ENCODE measurements at places on chromosomes 12 and 14.

GRCh38 chr14:54902143-54902520 is 494 bp downstream of the GCH1 start:
- peak; percentile 75 for DNase-seq

DNA sequence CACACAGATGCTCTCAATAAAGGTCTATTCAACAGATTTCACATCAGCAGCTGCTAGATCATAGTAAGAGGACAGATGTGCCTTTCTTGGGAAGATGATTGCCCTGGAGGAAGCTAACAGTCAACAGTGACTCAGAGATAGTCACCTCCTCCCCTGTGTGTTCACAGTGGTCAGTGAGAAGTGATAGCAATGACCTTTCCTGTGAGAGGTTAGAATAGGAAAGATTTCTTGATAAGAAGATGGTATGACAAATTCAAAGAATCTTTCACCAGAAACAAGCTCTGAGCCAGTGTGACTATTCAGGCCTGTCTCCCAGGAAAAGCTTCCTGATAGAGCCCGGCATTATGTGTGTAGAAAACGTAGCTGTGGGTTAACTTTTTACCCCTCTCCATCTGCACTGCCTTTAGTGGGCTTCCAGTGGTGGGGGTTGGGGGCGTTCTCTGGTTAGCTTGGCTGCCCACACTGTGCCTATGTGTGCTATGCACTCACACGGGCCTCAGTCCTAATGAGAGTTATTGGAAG is 66.4 kb upstream of the ARHGAP5 start:
- DNase-seq = no peak

GRCh38 chr12:66449531-66449930 is 147.2 kb downstream of the HELB start:
- DNase-seq = no peak

DNA sequence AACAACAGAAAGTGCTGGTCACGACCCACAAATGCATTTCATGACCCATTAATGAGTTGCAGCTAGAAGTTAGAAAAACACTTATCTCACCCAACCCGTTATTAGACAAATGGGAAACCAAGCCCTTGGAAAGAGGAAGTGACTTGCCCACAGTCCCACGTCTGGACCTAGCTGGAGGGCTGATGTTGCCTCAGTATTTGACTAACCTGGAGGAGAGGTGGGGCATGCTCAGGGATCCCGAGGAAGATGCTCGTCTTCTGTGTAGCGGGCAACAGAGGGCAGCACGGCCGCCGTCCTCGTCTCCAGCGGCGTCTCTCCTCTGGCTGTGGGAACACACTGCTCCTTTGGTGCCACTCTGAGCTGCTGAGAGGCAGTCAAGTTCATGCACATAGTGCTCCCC is 12.7 kb downstream of the CCND2 start:
- DNase-seq = no peak

- no peak for DNase-seq
Observed at GRCh38 chr12:116647813-116648212, 88.6 kb downstream of the MAP1LC3B2 start.

DNA sequence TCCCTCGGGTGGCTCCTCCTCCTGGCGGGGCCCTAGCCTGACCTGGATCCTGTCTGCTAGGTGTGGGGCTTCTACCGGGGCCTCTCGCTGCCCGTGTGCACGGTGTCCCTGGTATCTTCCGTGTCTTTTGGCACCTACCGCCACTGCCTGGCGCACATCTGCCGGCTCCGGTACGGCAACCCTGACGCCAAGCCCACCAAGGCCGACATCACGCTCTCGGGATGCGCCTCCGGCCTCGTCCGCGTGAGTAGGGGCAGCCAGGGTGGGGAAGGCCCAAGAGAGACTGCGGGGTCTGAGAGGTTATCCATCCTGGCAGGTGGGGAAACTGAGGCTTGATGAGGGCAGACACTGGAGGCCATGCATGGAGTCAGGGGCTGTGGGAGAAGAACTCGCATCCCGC is 4.0 kb downstream of the SLC25A47 start:
- DNase-seq = no peak

DNA sequence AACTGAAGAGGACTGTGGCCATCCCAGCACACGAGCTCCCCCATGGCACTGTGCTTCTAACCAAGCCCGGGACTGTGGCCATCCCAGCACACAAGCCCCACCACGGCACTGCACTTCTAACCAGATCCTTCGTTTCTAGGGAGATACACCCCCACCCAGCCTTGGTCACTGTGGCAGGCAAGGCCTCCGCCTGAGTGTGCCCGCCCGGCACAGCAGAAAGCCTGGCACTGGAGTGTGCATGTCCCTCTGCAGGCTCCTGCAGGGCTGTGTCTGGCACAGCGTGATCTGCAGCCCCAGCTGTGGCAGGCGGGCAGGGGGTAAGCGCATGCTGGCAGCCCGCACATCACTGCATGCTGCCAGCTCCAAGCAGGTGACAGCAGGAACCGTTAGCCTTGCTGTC is 49.8 kb downstream of the CCDC85C start:
- DNase-seq = no peak

GRCh38 chr14:44609201-44609600 is 102.1 kb upstream of the FSCB start:
- DNase-seq = no peak

GRCh38 chr14:46989566-46989965 is 338.0 kb upstream of the RPL10L start:
- DNase-seq = no peak

- no peak for DNase-seq
Observed at GRCh38 chr12:19129122-19129485, 429 bp upstream of the PLEKHA5 start.

- DNase-seq = no peak
Observed at GRCh38 chr14:61296719-61297502, 15.8 kb upstream of the TMEM30B start.

GRCh38 chr12:131229426-131230339 is 276.0 kb downstream of the ADGRD1 start:
- no peak for DNase-seq

GRCh38 chr14:81311778-81312177 is 88.3 kb downstream of the STON2 start:
- DNase-seq = no peak

- no peak for DNase-seq
Observed at GRCh38 chr12:96809522-96809921, 97.5 kb upstream of the NEDD1 start.

GRCh38 chr12:31518680-31519227 is 72.2 kb downstream of the DENND5B start:
- DNase-seq = no peak

DNA sequence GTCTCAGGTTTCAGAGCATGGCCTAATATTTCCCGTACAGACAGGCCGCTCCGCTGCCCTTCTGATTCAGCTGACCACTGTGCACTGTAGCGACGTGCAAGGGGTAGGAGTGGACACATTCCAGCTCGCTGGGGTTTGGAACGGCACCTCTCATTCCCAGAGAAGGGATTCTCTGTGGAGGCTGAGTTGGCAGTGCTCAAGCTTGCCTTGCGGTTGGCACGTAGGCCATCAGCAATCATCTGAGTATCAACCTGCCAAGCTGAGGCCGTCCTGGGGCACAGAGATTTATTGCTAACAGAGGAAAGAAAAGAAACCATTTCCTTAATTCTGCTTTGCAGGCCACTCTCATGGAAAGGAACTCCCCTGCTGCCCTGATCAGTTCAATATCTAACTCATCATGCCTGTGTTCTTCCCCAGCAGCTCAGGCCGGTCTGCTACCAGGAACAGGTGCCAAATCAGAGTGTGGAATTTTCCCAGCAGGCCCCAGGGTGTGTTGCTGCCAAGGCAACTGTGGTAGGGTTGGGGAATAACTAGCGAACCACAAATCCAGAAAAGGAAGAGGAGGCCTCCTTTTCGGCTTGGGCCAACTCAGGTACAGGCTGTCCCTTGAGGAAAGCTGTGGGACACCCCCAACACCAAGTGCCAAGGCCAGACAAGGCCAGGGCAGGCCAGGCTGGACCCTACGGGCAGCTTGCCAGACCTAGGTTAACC is 92.5 kb downstream of the SSPN start:
- DNase-seq = no peak

- no peak for DNase-seq
Observed at GRCh38 chr14:59897757-59898383, 22.1 kb upstream of the LRRC9 start.

- peak; percentile 67 for DNase-seq
Observed at GRCh38 chr14:23071244-23071920, 14.1 kb upstream of the CDH24 start.

DNA sequence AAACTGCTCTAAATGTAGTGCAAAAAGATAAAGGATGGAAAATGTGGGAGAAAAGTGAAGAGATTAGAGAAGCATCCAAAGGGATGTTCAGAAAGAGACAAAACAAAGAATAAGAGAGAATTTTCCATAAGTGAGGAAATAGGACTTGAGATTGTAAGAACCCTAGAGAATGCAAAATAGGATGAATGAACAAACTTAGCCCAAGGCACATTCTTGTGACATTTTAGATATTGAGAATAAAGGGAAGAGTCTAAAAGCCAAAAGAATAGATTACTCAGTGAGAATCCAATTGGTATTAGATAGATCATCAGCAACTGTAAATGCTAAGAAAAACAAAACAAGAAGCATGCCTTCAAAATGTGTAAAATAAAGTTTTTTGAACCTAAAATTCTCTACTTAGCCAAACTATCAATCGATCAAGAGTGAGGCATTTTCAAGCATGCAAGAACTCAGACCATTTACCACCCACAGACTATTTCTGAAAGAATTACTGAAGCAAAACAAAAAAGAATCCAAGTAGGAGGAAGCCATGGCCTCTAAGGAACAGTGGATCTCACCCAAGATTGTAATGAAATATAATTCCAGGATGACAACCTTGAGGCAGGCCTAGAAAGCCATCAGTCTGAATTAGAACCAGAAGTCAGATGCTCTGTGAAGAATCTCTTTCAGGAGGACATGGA is 33.5 kb downstream of the DYRK2 start:
- DNase-seq = no peak

- no peak for DNase-seq
Observed at GRCh38 chr12:71216725-71217579, 59.2 kb upstream of the TSPAN8 start.

- DNase-seq = no peak
Observed at GRCh38 chr12:49588721-49589516, 16.5 kb downstream of the FAM186B start.

DNA sequence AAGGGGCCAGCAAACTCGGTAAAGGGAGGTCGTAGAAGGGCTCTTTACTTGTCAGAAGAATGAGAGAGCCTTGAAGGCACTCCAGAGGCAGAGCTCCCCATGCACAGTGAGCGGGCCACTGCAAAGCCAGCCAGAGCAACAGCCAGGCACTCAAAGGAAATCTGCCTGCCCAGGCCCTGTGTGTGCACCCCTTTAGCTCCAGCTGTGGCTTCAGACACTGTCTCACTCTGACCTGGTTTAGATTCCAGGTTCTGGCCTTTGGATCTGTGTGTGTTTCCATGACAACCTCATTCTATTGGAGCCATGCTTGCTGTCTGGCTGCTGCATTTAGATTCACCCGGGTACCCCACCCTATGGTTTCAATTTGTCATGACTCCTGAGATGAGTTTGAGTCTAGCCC is 170.3 kb downstream of the CAPZA3 start:
- DNase-seq = no peak

- DNase-seq = no peak
Observed at GRCh38 chr12:5688226-5688625, 256.3 kb downstream of the NTF3 start.

- no peak for DNase-seq
Observed at GRCh38 chr12:127145241-127145928, 1121.6 kb upstream of the TMEM132C start.

GRCh38 chr12:131276501-131277185 is 322.9 kb downstream of the ADGRD1 start:
- DNase-seq = no peak

- no peak for DNase-seq
Observed at GRCh38 chr14:67416810-67417209, 4.8 kb upstream of the PLEK2 start.

- no peak for DNase-seq
Observed at GRCh38 chr14:51621654-51622053, 30.1 kb upstream of the FRMD6 start.

GRCh38 chr12:89750389-89751351 is 42.0 kb upstream of the ATP2B1 start:
- DNase-seq = no peak

DNA sequence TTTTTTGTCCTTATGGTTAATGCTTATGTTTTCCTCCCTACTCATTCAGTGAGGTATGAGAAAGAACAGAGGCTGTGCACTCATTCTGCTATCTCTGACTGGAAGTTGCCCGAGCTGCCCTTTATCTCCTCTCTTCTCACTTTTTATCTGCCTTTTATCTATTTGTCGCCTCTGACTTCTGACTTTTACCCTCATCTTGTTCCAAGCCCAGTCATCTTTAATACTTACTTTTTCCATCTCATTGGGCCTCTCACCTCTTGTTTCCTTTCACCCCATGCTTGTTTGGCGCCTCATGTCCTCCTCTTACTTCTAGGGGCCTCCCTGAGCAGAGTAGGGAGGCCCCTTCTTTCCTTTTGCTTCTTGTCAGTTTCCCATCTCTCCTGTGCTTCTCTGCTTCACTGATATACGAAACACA is 50.7 kb downstream of the DIP2B start:
- DNase-seq = no peak

DNA sequence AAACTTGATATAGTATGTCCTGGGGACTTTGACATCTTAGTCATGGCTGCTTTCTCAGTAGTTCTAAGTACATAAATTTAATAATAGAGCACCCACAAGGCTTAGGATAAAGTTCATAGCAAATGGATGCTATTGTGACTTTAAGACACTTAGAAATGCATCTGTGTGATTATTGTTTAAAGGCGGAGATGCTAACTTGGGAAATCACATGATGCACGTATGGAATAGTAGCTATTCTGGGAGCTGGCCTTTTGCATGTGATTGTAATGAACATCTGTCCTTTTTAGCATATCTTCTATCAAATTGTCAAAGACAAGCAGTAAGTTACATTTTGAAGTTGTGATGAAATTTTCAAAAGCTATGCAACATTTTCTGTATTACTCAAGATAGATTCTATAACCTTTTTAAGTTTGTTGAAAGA is 46.7 kb upstream of the ATP2A2 start:
- DNase-seq = no peak

DNA sequence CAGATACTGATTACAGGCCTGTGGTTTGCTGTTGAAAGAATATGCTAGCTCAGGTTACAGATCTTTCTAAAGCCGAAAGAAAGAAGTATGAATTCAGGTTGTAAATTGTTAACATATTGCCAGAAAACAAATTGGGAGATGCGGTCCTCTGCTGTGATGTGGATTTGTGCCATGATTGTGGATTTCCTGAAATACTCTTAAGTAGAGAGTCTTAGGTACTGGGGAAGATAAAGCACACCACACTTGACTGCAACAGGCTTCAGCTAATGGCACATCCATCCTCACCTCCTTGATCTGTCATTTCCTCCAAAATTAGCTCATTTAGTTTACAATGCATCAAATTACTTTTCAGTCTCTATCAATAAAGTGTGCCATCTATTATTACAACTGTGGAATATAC is 279.2 kb downstream of the SYT1 start:
- no peak for DNase-seq

GRCh38 chr12:1184402-1184801 is 193.4 kb downstream of the ERC1 start:
- no peak for DNase-seq

- no peak for DNase-seq
Observed at GRCh38 chr14:101889898-101890297, 74.5 kb upstream of the DYNC1H1 start.

All from T-helper 22 cell (primary cell).